GM12891 (cell line): ENCODE measurements at places on chromosomes 6 and 20.
A peak's percentile ranks its signal among the peaks of the same experiment; 100 is the strongest.

- no peak for DNase-seq
These were observed 199.2 kb downstream of the UBE3D start for GRCh38 chr6:82866446-82866845.

- peak; percentile 16 for DNase-seq
These were observed 4.7 kb upstream of the ENPP5 start for GRCh38 chr6:46175446-46175845.

DNA sequence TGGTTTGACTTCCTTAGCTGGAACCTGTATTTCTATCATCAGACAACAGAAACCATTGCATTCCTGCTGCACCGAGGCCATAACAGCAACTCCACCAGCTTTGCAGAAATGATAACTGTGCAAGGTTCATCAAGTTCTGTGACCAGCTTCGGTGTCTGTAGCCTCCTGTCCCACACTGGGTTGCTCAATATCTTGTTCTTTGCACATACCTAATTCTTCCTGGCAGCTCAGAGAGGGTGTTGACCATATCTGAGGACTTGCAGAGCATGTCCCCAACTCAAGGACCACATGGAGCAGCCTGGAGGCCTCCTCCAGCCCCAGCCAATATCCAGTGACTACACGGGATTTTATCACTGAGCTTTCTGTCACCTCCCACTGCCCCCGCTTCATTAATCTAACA is 59.3 kb upstream of the SCAF8 start:
- DNase-seq: no peak

DNA sequence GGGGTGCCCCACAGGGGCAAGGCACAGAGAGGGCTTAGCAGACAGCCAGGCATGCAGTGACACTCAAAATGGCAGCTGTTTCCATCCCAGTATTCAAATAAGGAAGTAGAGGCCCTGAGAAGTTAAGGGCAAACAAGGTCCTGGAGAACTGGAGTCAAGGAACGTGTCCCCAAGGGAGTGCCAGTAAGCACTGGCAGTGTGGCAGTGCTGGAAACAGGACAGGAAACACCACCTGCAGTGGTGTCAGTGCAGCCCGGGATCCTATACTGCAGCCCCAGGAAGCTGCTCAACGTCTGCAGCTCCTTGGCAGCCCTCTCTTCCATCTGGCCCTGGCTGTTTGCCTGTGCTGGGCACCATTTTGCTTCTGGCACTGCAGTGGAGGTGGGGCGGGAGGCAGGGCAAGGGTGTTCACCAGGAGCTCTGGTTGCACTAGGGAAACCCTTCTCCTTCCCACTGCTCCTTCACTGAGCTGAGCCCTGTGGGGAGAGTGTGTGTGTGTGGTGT is 56.3 kb downstream of the EDN3 start:
- no peak for DNase-seq

DNA sequence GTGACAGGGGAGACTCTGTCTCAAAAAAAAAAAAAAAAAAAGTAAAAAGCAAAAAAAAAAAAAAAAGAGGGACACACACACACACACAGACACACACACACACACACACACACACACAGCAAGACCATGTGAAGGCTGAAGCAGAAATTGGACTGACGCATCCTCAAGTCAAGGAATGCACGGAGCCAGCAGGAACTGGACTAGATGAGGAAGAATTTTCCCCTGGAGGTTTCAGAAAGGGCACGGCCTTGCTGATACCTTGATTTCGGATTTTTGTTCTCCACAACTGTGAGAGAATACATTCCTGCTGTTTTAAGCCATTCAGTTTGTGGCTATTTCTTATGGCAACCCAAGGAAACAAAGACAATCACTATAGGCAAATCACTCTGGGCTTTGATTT is 176.9 kb upstream of the SALL4 start:
- no peak for DNase-seq

DNA sequence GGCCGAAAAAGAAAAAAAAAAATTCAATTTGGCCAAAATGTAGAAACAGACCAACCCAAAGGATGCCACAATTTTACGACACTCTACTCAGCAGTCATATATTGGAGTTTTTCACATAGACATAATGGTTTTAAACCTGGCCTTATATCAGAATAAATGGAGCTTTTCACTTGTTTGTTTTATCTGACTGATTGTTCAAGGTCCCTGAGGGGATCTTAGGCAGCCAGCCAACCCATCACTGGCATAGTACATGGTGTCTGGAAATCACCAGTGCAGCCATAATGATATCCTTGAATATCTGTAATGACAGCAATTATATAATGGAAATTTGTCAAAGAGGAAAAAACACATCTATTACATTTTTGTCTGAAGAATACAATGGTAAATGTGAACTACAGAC is 96.9 kb downstream of the PRSS35 start:
- no peak for DNase-seq

GRCh38 chr6:139625998-139626975 is 251.8 kb upstream of the CITED2 start:
- DNase-seq: no peak

DNA sequence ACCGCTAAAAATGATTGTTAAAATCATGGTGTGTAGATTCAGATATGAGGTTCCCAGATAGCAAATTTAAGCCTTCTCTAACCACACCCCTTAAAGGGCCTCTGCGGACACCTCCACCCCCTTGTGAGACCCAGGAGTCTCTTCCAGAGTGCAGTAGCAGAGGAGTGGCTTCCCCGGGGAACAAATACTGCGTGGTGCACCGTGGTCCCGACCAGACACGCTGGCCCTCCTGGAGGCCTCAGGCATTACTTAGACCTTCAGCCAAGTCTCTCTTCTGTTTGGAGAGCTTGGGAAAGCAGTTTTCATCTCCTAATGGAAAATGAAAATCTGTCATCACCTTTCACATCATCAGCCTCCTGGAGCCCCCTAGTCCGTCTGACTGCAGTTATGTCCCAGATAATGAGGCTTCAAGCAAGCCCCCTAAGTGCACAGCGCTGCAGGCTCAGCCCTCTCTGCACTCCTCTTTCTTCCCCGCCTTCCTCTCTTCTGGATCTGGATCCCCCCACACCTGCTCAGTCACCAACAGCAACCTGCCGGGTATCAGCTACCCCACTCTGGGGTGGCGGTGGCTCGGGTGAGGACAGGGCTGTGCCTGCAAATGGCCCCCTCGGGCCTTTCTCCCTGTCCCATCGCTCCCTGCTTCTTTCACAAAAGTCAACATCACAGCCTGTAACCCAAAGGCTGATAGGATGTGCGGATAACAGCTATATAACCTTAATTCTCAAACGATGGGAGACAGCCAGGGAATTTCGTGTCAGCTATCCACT is 58.8 kb upstream of the TAGAP start:
- no peak for DNase-seq

- DNase-seq: no peak
These were observed 48.0 kb upstream of the STXBP5 start for GRCh38 chr6:147156218-147156617.

- no peak for DNase-seq
These were observed 10.9 kb upstream of the METTL24 start for GRCh38 chr6:110369066-110369465.

- DNase-seq: no peak
These were observed 72.2 kb downstream of the SCAF8 start for GRCh38 chr6:154805288-154805911.

DNA sequence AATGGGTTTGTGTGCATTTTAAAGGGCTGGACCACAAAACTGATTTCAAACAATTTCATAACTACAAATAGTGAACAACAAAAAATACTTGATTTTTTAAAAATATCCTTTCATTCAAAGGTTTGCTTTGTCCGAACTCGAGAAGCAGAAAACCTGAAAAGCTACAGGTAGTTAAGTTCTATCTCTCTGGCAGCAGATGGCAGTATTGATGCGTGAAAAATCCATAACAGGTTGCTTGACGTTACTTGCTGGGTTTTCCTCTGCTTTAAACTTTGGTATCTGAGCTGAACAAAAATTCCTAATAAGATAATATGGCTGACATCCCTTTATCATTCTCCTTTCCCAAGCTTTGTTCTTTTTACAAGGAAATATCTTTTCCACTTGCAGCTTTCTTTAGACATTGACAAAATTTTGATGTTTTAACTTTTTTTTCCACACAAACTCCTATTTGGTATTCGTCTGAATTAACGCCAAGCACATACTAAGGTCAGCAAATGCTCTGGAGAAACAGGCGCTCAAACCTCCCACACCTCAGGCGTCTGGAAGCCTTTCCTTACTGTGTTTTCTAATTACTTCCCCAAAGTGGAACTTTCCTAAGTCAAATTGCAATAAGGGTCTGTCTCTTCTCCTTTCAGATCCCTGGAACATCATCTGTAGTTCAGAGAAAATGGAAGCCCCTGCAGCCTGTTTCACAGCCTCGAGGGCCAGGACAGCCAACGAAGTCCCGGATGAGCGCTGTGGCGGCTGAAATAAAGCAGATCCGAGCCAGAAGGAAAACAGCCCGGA is 50.3 kb upstream of the GFRAL start:
- DNase-seq: no peak

GRCh38 chr6:20830576-20830975 is 296.3 kb downstream of the CDKAL1 start:
- no peak for DNase-seq

DNA sequence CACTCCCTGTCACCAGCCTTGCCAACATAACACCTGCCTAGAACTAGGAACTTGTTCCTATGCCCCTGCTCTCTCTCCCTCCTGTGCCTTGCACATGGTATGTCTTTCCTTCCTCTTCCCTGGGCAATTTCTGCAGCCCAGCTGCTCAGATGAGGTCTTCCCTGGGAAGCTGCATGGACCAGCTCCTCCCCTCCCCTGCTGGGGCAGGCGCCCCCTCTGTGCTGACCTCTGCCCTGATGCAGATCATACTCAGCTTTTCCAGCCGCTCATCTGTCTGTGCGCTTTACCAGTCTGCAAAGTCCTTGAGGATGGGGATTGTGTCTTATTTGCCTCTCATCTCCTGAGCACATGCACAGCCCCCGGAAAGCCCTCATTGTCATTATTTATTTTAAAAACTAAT is 161.8 kb downstream of the SCML4 start:
- no peak for DNase-seq

GRCh38 chr6:52454556-52454955 is 34.4 kb downstream of the EFHC1 start:
- no peak for DNase-seq

DNA sequence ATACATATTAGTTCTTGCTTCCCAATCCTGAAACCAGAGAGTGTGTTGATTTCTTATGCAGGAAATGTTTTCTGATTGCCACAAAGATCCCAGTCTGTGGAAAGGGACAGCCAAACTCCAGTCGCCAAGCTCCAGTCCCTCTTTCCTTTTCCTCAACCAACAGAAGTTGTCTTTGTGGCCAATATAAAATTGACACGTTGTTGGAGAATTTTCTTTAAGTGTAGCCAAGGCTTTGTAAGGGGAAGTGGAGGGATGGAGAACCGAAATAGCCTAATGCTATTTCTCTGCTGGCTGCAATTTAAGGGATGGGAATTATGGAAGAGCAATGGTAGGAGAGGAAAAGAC is 5.4 kb downstream of the ADGRB3 start:
- no peak for DNase-seq

- DNase-seq: no peak
These were observed 58.1 kb downstream of the C6orf58 start for GRCh38 chr6:127635091-127635490.

- DNase-seq: no peak
These were observed 186.5 kb downstream of the MAFB start for GRCh38 chr20:40502576-40502975.

GRCh38 chr20:9269280-9269971 is 200.5 kb downstream of the PLCB4 start:
- DNase-seq: no peak
